ENCODE measurements at places on chromosomes 6 and 20.

GRCh38 chr20:57735831-57736737 is 26.3 kb upstream of the PMEPA1 start:
- DNase-seq: no peak

- no peak for DNase-seq
These were observed 45.1 kb downstream of the KHDC1L start for GRCh38 chr6:73180076-73180738.

DNA sequence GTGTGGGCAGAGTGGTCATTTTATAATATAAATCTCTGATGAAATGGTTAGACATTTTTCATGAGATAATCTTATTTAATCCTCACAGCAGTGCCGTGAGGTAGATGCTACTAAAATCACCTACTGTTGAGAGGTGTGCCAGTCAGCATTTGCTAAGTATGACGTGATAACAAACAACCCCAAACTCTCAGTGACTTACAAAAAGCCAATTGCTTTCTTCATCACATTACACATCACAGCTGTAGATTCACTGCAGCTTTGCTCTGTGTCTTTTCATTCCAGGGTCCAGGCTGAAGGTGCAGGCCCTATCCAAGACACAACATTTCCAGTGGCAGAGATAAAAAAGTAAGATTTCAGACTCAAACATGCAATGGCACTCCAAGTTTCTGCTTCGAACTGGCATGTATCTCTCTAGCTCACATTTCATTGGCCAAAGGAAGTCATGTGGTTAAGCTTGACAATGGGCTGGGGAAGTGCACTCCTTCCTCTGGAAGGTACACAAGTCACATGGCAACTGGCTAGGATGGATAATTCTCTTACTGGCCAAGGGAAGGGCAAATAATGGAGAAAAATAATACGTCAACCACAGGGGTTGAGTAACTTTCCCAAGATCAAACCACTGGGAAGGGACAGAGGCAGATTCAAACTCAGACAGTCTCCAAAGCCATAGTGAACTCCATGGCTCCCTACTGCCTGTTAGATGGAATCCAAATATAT is 69.5 kb upstream of the EPB41L1 start:
- no peak for DNase-seq

DNA sequence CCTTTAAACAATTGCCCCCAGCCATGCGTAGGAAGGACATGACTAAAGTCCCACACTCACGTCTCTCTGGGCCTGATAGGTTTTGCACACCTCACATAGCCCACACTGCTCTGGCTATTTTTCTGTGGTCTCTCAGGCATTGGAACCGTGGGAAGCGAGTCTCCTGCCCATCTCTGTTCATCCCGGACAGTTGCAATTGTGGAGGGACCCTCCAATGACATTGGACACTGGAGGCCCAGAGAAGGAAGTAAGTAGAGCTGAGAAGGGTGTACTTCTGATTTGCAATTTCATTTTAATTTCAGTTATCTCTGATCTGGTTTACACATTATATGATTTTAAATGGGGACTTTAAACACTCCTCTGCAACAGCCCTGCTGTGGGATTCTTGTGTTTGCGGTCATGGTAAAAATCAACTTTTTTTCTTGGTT is 23.3 kb upstream of the CST3 start:
- no peak for DNase-seq

- no peak for DNase-seq
These were observed 47.9 kb downstream of the YTHDF1 start for GRCh38 chr20:63167918-63168520.

DNA sequence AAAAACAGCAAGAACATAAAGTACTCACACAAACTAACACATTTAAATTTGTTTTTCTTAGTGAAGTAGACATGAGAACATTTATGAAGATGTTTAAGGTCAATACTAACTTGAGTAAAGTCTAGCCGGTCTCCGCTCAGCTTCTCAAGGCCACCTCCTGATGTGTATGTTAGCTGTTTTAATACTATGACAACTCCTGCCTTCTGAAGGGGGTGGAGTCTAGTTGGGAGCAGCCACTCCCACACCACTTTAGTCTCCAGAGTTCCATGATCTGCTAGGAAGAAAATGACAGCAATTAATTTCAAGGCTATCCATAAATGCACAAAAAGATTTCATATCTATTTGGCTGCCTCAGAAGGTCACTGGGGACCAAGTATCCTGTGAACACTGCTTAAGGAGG is at the start of gene GSTA3:
GSTA3 (minus strand) TSS at position 168 of the 400 bp plus-strand sequence. CDS start 3,864 bp downstream, outside the sequence.
- DNase-seq: no peak

DNA sequence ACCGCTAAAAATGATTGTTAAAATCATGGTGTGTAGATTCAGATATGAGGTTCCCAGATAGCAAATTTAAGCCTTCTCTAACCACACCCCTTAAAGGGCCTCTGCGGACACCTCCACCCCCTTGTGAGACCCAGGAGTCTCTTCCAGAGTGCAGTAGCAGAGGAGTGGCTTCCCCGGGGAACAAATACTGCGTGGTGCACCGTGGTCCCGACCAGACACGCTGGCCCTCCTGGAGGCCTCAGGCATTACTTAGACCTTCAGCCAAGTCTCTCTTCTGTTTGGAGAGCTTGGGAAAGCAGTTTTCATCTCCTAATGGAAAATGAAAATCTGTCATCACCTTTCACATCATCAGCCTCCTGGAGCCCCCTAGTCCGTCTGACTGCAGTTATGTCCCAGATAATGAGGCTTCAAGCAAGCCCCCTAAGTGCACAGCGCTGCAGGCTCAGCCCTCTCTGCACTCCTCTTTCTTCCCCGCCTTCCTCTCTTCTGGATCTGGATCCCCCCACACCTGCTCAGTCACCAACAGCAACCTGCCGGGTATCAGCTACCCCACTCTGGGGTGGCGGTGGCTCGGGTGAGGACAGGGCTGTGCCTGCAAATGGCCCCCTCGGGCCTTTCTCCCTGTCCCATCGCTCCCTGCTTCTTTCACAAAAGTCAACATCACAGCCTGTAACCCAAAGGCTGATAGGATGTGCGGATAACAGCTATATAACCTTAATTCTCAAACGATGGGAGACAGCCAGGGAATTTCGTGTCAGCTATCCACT is 58.8 kb upstream of the TAGAP start:
- DNase-seq: no peak

DNA sequence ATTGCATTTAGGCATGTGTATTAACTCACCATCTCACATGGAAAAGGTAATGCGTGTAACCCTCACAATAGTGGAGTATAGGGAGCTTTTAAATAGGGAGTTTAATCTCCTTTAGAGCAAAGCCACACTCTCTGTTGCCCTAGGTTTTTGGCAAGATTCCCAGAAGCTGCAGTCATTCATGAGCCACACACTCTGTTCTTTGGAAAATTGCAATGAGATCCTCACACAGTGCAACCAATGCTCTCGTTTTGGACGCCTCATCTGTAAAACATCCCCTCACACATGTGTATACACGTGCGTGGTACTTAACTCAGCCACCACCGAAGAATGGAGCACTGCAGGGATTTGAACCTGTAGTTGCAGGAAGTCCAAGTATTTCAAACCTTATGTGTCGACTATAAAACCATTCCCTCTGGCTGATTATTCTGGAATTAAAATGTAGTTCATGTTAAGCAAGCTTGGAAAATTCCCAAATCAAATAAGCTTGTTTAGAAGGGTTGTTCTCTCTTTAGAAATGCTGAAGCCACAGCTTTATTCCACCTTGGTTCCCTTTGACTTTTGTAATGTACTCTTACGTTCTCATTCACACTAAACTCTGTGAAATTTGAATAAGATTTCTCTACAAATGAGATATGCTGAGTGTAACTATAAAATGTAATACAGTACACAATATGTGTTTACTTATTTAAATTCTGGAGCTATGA is 489.8 kb upstream of the MANEA start:
- DNase-seq: peak; percentile 13

DNA sequence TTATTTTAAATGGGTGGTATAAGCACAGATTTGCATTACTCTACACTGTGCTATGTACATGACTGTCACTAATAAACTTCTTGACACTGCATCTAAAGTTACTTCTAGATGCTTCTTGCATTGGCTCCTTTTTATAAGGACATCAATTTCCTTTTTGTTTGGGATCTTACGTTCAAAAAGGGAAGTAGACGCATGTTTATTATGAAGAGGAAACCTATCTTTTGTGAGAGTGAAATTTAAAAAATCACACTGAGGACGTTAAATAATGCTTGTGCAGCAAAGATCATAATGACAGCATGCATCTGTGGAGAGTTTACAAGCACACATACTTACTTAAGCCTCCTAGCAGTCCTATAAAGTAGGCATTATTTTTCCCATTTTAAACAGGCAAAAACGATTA is 479.5 kb downstream of the CD83 start:
- no peak for DNase-seq

DNA sequence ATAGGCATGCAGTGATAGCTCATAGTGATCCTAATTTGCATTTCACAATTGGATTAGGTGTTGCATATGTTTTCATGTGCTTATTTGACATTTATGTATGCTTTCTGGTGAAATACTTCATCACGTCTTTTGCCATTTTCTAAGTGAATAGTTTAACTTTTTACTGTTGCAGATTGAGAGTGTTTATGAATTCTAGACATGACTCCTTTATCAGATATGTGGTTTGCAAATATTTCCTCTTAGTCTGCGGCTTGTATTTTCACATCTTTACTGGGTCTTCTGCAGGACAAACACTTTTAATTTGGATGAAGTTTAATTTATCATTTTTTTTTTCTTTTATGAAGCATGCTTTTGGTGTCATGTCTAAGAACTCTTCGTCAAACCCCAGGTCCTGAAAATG is 39.2 kb downstream of the CCN2 start:
- no peak for DNase-seq

- DNase-seq: no peak
These were observed 104.8 kb downstream of the ELOVL4 start for GRCh38 chr6:79842376-79843040.

Measured in hematopoietic multipotent progenitor cell treated with erythropoietin and hydrocortisone succinate and interleukin-3 and kit ligand, for 6 days (in vitro differentiated cells).